ENCODE measurements at places on chromosomes 7 and 10. TPM values are rescaled to one million over a fixed set of nuclear protein-coding genes. Genes with fewer than 3 reads are reported as not detected.

GRCh38 chr10:70493660-70494234 lies 15.2 kb downstream of the PALD1 start:
- DNase-seq, result no peak

DNA sequence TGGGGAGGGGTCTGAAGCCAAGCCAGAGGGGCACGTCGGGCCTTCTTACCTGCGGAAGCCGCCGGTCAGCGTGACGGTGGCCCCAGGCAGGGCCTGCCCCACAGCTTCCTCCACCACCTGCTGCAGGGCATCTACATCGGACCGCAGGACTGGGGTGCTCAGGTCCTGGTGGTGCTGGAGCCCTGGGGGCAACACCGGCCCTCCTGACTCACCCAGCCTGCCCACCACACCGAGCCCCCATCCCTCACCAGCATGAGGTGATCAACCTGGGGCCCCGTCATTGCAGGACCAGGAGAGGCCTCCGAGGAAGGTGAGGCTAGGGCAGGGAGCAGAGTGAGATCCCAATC lies 8.0 kb downstream of the POLM start:
- DNase-seq, result no peak

GRCh38 chr7:81030472-81030871 lies 111.6 kb upstream of the SEMA3C start:
- DNase-seq, result no peak

GRCh38 chr7:142787783-142788182 lies 17.0 kb downstream of the PRSS2 start:
- DNase-seq, result no peak

- no peak for DNase-seq
Observed at GRCh38 chr7:120617275-120617674, 240.7 kb downstream of the TSPAN12 start.

- DNase-seq, result no peak
Observed at GRCh38 chr7:4820967-4821471, 40.8 kb downstream of the PAPOLB start.

DNA sequence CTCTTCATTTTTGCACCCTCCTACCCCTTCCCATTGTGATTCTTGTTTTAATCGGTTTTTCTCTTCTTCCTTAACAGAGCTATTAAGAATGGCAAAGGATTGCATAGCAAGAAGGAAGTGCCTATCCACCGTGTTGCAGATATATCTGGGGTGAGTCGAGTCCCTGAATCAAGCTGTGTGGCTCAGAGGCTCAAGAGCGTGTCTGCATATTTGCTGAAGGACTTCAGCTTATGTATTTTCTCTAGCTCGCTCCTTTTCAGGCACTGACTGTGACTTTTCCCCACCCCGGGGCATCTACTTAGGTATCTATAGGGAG lies 126.6 kb downstream of the LRRC4 start:
- no peak for DNase-seq

FAM241B gene
- total RNA-seq, result 10.2 TPM

- no peak for DNase-seq
Observed at GRCh38 chr10:1650542-1651269, 86.6 kb downstream of the ADARB2 start.

DNA sequence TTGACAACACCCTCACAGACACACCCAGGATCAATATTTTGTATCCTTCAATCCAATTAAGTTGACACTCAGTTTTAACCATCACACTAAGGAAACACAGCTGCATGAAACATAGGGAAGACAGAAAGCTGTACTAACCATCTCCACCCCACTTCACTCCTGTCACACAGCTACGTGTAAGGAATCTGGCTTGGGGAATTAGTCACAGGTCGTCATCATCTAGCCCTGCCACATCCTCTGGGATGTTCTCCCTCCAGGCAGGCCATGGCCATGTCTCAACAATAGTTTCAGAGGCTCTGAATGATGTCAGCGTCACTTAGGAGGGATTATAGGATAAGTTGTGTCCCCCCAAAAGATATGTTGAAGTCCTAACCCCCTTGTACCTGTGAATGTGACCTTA lies 10.8 kb upstream of the SEMA3C start:
- no peak for DNase-seq

GRCh38 chr7:117728890-117729624 lies 144.2 kb downstream of the CTTNBP2 start:
- no peak for DNase-seq

All from activated T-helper 1 cell treated with anti-CD3 and anti-CD28 coated beads, Interleukin-12 subunit alpha, Interleukin-12 subunit beta, Interleukin-2, Interleukin-4 antibody, amounts not matched to agents 30 ng/mL and 10 ng/mL and 1 ng/mL, durations not matched to agents 14 hours and 24 hours and 36 hours (primary cell).